ENCODE measurements at places on chromosomes 2 and 18. TPM values are rescaled to one million over a fixed set of nuclear protein-coding genes. Genes with fewer than 3 reads are reported as not detected.
A peak's percentile ranks its signal among the peaks of the same experiment; 100 is the strongest.

Gene RSAD2
- total RNA-seq: 5.1 TPM

- DNase-seq: no peak
Measured at GRCh38 chr2:191158193-191158592, 7.4 kb upstream of the STAT4 start.

DNA sequence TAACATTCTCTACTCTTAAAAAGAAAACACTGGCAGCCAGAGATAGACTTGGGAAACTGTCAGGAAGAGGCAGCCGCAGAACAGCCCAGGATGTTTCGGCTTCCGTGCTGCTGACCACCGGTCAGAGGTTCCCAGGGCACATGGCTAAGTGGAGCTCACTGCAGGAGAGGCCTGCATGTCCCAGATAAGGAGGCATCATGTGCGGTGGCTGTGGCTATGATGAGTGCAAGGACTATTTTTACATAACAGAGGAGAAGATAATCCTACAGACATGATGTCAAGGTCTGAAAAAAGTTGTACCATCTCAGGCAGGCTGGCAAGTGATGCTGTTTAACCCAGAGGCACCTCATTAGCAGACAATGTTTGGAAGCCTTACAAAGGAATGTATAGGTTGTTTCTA is 252.3 kb downstream of the CYRIA start:
- DNase-seq: no peak

DNA sequence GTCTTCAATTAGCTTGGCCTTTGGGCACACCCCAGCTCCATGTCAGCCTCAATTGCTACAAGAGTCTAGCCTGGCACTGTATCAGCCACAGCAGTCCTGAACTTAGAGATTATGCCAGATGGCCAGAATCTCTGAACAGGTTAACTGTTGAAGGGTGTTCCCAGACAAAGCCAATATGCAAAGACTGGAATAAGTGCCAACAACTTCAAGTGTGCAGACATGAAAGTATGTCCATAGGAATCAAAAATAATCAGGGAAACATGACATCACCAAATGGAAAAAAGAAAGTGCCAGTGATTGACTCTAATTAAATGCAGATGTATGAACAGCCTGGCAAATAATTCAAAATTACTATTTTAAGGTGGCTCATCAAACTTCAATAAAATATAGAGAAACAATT is 98.5 kb upstream of the DOCK10 start:
- no peak for DNase-seq

- no peak for DNase-seq
Measured at GRCh38 chr2:113976277-113976928, 86.5 kb downstream of the ACTR3 start.

DNA sequence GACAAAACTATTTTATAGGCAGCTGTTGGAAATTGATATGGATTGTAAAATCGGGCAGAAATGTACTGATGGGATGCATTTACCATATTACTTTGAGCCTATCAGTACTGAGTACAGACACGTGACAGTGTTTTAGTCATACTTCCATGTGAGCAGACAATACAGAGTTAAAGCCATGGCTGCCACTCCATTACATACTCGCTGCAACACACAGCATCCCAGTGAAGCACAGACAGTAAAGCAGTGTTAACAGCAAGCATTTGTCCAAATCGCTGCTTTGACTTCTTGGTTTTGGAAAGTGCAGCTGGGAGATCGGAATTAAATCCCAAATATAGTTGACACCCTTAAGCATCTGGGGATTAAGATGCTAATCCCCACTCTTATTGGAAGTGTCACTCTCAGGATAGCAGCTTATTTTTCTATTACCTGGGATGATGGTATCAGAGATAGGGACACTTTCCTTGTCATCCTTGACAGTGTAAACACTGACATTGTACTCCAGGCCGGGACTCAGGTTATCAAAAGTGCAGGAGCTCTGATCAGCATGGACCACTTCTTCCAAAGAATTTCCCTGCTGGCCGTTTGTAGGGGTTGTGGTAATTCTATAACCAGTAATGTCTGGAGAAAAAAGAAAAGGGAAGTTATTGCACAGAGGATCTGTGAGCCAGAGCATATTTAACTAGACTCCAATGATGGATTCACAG is 41.6 kb downstream of the FN1 start:
- no peak for DNase-seq

Gene KLHL14
- total RNA-seq: 0.30 TPM

DNA sequence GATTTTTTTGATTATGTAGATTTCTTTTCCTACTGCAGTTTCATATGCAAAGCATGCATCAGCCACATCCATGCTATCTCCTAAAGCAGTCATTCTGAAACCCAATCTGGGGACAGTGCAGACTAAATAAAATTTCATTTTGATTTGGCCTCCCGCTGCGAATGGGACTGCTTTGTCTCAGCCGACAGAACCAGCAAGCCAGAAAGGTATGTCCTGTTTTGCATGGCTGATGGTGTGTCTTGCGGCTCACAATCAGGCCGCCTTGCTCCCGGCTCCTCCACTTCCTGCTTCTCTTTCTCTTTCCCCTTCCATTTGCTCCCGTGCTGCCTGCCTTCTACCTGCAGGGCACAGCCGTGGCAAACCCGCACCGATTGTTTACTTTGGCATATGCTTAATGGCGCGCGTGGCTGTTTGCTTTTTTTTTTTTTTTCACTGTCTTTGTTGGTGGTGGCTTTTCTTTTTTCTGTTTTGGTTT is 419.6 kb upstream of the POU3F3 start:
- DNase-seq: no peak

- DNase-seq: no peak
Measured at GRCh38 chr18:7721532-7721931, 154.4 kb downstream of the PTPRM start.

- no peak for DNase-seq
Measured at GRCh38 chr2:71634567-71634966, 181.2 kb downstream of the DYSF start.

DNA sequence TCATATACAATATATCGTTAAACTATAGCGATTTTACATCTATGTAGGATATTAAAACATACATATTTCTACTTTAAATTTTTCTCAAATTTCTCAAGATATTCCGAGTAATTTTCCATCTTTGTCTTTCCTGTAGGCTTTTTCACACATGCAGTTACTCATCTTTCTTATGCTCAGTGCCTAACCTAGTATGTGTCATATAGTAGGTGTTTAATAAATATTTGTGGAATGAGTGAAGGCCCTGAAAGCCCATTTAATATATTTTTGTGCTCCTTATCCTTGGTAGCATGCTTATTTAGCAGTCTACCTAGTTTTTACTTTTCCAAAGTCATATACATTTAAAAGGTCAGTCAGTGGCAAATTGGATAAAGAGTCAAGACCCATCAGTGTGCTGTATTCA is 67.3 kb downstream of the ITGB6 start:
- no peak for DNase-seq

Gene ATOH8
- total RNA-seq: 5.2 TPM

DNA sequence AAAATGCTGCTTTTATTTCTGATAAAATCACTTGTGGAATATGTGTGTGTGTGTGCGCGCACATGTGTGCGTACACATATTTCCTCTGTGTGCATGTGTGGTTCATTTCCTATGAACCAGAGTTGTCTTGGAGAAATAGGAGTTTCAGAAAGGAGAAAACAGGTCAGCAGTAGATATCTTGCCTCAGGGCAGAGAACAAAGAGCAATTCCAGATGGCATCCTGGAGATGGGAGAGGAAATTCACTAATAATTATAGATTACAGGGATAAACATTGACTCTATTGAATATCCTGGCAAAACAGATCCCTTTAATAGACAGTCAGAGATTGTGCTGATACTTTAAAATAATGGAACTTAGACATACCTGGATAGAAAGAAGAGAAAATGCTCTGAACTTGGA is 298.0 kb downstream of the TRIB2 start:
- no peak for DNase-seq

GRCh38 chr18:68640861-68641260 is 74.0 kb downstream of the TMX3 start:
- no peak for DNase-seq

DNA sequence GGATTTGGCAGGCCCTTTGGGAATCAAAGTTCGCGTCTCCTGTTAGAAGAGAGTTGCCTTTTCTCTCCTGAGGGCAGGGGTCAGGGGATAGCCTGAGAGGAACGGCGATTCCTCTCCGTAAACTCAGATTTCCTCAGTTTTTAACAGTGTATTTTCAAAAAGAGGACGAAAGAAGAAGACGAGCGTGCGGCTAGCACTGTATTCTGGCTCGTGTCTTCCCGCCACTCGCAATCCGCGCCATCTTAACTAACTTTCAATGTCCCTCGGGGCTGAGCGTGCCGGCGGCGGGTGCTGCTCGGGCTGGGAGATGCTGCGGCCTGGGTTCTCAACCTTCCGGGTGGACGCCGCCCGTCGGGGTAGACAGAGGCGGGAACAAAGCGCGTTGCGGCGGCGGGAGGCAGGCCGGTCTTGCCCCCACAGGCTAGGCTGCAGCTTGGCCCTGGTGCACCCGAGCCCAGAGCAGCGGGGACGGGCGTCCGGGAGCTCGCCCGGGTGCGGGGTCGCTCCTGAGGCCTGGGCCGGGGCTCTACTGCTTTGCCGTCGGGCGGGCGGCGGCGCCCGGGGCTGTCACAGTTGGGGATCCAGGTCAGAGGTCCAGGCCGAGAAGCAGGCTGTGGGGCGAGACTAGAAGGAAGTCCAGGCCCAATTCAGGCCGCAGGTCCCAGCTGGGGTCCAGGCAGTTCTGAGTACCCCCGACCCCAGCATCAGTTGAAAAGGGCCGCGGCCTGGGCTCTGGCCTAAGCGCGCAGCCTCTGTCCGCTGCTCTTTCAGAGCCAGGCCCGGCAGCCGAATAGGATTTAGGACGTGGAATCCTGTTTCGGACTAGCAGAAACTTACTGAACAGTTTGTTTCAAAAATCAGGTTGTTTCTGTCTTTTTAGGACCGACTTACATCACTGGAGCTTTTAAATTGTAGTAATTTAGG is 11.8 kb downstream of the TBR1 start:
- no peak for DNase-seq

Gene LCT
- under 0.01 TPM for total RNA-seq

Gene KIAA2012
- 0.10 TPM for total RNA-seq

- no peak for DNase-seq
Measured at GRCh38 chr2:211837206-211837605, 701.4 kb downstream of the ERBB4 start.

DNA sequence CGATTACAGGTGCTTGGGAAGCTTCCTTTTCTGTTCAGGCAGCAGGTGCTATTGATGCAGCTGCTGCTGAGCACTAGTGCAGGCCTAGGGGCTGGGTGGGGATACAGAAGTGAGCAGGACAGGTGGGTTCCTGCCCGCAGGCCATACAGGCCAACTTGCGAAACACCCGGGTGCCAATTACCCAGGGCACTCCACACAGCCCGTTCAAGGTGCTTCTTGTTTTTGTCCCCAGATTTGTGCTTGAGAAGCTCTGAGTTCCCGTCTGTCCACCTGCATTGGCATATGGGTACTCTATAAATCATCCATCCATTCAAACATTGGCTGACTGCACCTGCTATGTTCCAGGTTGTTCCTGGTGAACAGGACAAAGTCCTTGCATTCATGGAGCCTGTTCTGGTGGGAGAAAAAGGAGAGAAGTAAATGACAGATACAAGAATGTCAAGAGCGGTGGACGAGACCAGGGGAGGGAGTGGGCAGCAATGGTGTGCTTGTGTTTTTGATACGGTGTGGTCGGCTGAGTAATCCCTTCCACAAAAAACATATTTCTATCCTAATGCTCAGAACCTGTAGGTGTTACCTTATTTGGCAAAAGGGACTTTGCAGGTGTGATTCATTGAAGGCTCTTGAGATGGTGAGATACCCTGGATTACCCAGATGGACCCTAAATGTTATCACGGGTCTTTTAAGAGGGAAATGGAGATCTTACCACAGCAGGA is 31.4 kb downstream of the SH3BP4 start:
- DNase-seq: no peak

DNA sequence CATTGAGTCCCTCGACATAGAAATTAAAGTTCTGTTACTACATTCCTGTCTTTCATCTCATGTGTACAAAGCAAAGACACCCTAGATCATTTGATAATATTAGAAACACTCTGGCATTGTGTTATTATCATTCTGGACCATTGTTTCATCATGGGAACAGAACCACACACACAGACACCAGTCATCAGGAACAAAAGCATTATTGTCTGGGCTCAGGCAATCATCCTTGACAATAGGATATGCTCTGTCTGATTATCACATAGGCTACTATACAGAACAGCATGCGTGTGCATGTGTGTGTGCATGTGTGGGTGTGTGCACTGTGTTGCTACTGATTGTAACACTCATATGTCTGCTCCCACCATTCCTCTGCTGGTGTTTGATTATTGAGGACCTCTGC is 242.5 kb downstream of the SH3BP4 start:
- DNase-seq: no peak

Gene EPHA4
- 51.2 TPM for total RNA-seq

Gene CCDC150
- 6.3 TPM for total RNA-seq

DNA sequence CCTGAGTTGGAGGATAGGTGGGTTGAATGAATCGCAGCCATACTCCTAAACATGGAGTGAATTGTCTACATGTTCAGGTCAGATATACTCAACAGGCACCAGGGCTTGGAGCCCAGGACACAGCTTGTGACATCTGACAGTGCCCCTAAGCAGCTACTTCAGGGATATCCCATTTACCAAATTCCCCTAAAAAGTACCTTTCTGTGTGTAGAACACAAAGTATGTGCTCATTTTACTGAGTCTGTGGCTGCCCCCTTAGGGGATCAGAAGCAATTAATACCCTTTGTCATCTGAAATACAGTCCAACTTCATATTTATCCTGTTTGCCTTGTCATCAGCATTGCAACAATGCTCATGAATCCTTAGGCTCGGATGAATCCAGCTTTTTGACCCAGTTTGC is 20.8 kb downstream of the TNFRSF11A start:
- no peak for DNase-seq

DNA sequence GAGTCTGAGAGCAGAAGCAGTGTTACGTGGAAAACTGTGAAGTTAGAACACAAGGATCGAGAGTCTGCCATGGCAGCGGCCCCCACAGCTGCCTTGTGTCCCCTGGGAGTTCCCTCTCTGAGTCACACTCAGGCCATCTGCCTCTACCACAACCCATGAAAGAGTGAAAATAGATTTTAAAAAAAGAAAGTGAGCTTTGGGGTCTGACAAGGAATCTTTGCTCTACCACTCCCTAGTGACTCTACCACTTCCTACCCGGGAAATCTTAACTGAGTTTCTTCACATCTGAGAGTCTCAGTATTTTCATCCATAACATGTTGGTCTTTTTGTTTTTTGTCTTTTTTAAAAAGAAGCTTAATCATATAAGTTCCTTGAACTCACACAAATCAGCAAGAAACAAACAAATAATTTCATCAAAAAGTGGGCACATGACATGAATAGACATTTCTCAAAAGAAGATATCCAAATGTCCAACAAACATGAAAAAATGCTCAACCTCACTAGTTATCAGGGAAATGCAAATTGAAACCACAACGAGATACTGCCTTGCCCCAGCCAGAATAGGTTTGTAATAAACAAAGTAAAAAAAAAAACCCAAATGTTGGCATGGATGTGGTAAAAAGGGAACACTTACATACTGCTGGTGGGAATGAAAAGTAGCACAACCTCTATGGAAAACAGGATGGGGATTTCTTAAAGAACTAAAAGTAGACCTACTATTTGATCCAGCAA is 2.4 kb upstream of the MSGN1 start:
- peak; percentile 54 for DNase-seq

GRCh38 chr2:69203166-69203985 is 183.7 kb downstream of the GFPT1 start:
- no peak for DNase-seq
